WERI-Rb-1 (cell line): ENCODE measurements at places on chromosomes 6 and 20.

GRCh38 chr6:129853996-129854711 lies 7.0 kb downstream of the TMEM244 start:
- no peak for DNase-seq

DNA sequence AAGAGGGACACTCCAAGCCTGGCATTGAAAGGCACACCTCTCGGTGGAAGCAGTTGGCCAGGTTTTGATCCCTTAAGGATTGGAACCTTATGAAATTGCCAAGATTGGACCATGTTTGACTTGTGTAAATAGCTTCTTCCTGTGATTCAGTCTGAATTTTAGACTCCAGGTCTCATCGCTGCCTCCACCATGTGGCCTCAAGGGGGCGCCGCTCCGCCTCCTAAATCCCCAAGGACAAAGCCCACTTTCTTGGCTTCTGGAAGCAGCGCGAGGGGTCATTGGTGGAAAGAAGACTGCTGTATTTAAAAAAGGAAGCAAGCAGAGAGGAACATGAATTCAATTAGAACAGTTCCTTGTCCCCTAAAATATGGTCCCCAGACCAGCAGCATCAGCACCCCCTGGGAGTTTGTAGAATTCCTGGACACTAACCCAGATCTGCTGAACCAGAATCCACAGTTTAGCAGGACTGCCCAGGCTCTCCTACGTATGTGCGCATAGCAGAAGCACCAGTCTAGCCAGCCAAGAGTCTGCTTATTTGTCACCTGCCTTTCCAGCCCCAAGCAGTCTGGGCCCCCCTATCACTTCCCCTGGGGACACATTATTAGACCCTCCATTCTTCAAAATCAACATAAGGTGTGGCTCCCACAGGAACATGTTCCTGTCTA lies 108.5 kb downstream of the LY86 start:
- peak; percentile 96 for DNase-seq

DNA sequence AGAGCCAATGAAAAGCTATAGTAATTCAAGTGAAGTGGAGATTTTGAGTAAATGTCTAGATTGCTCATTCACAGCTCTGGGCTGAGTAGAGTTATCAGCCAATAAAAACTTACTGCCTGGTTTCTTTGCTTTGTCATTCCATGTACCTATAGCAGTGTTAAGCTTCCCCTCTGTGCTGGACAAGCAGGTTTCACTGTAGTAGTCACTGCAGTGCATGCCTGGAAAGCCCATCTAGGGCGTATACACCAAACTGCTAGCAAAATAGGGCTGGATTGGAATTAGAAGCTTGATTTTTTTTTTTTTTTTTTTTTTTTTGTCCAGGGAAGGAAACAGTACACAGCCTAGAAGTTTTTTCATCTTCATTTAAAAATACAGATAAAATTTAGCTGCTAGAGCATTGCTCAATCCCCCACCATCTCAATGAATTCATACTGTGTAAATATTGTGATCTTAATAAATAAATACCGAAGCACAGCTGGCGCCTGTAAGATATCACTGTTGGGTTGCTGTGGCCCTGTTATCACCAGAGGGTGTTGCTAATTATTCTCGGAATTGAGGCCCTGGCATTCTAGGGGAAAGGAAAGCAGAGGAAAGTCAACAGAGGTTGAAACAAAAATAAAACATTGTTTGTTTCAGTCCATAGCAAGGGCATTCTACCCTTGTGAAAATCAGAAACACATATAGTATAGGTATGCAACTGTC lies 968.5 kb upstream of the GJE1 start:
- DNase-seq = no peak

GRCh38 chr20:39289316-39289715 lies 327.2 kb downstream of the DHX35 start:
- peak; percentile 10 for DNase-seq

DNA sequence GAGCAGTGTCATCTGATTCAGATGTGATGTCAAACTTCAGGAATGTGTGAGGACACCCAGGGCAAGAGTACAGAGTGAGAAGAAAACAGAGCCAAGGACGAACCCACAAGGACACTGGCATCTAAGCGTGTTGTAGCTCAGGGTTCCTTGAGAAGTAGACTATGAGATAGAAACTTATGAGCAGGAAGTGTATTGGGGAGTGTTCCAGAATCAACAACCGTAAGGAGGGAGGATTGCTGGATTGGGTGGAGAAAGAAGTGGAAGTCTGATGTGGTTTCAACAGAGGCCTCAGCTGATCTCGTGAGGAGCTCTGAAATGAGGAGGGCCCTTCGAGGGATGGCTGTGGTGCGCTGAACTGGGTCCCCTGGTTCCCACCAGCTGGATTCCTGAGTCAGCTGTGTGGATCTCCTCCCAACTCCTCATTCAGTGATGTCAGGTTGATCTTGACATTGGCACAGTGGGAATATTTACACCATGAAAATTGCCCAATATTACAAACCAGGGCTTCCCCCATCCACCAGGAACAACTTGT lies 25.7 kb upstream of the IGF2R start:
- no peak for DNase-seq

GRCh38 chr6:142857233-142857761 lies 87.7 kb downstream of the HIVEP2 start:
- no peak for DNase-seq

- DNase-seq = no peak
These were observed 4.6 kb downstream of the NINL start for GRCh38 chr20:25580711-25581110.

GRCh38 chr6:37587866-37588734 lies 88.4 kb upstream of the CCDC167 start:
- DNase-seq = peak; percentile 39

DNA sequence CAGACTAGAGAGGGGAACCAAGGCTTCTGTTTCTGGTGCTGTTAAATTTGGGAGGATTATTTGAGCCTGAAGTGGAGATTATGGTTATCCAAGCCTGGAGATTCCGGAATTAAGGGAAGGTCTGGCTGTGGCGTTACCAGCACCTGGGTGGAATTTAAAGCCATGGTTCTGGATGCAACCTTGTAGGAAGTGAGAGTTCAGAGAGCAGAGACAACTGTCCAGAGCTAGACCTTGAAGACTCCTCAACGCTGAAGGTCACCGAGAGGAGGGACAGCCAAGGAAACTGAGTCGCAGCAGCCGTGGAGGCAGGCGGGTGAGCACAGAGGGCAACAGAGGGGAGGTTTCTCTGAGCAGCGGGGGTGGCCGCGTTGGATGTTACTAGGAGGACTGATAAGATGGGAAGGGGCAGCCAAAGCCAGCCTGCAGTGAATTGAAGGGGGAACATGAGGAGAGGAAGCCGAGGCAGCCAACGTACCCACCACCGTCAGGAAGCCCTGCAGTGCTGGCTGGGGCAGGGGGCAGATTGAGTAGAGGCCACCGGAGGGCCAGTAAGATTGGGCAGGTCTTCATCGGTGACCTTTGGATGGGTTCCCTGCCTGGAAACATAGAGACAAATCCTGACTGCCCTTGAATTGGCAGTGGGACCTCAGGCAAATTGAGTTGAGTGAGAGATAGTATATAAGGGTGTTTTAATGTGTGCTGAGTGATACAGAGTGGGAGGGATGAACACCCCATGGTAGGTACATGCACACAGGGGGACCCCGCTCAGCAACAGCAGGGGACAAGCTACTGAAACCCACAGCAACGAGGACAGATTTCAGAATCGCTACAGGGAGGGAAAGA lies 90.3 kb downstream of the SNX5 start:
- DNase-seq = no peak

DNA sequence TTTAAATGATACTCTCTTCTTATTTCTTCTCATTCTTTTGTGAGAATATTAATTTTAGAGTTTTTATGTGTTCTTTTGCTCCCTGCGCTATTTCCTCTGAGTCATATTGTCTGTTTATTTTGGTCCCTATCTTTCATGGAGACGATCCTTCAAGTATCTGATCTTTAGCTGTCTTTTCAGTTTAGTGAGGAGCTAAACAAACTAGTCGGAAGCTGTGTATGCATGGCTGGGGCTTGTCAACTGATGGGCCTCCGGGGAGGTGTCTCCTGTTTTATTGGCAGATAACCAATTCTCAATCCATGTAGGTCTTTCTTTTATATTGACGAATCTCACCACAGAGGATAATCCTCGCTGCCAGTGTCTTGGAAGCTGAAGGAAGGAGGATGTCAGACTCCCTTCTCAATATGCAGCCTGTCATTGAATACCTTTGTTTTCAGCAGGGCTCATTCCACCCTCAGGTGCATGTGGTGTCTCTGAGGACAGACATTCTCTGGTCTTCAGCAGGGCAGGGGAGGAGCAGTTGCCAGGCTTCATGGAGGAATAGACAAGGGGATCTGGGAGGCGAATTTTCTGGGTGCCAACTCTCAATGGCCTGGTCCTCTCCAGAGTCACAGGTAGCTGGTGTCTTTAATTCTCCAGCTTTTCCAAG lies 64.9 kb downstream of the RNF182 start:
- no peak for DNase-seq

- DNase-seq = no peak
These were observed 55.3 kb downstream of the TBX18 start for GRCh38 chr6:84709121-84709520.

GRCh38 chr6:63897459-63897858 lies 261.9 kb downstream of the PHF3 start:
- DNase-seq = no peak

DNA sequence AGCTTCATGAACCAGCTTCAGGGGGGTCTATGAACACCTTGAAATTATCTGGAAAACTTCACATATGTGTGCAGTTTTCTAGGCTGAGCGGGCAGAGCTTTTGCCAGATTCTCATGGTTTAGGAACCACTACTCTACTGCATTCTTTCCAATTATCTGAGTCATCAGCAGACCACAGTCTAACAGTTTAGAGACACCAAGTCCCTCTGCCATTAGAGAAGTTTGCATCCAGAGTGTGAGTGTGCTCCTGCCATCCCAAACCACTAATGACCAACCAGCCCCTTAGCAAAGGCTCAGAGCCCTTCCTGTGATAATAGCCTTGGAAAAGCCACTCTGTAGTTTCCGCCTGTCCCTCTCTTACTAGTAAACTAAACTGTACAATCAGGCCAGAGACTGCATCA lies 96.8 kb downstream of the PHACTR1 start:
- DNase-seq = no peak

DNA sequence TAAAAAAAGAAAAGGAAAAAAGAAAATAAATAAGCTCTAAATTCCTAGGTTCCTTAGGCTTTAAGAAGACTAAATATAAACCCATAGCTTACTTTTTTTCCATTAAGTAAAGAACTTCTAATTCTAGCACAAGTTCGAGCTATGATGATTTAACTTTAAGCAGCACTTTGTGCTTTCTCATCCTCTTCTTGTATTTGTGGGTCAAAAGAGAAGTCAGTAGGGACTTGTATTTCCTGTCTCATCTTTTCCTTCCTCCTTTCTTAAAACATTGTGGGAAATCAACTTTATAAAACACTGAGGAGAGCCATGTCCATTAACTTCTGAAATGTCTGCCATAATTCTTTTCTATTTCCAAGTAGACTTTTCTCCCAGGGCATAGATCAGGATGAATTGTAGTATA lies 637.7 kb upstream of the CITED2 start:
- DNase-seq = no peak

DNA sequence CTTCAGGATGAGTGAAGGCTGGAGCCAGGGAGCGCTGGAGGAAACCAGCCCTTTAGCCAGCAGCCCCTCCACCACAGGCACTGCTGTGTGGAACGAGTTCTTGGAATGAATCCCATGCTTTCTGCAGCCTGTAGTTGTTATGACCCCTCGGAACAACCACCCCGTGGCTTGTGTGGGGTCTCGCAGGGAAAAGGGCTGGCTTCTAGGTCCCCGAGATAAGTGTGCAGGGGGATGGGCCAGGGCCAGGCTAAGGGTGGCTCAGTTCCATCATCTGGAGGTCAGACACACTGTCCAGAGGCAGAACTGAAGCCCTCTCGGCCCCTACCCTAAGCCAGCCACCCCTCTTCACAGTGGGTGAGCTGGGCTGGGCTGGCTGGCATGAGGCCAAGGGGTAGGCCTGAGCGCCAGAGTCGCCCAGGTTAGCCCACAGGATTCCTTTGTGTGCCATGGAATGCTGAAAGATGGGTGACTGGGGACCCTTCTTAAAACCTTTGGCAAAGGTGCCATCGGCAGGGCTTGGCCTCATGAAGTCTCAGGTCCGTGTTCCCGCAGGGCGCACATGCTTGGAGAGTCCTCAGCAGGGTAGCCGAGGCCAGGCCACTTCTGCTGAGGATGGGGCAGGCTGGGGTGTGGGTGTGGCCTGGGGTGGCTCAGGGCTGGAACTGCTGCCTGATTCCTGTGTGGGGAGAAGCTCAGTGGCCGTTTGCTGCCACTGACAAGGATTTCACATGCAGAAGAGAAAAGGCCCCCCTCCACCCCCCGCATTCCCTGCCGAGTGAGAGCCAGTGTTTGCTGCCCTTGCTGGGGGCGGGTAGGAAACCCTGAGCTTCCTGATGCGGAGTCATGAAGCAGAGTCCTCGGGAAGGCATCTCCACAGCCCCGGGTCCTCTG lies 24.6 kb downstream of the SPATA2 start:
- DNase-seq = peak; percentile 35

DNA sequence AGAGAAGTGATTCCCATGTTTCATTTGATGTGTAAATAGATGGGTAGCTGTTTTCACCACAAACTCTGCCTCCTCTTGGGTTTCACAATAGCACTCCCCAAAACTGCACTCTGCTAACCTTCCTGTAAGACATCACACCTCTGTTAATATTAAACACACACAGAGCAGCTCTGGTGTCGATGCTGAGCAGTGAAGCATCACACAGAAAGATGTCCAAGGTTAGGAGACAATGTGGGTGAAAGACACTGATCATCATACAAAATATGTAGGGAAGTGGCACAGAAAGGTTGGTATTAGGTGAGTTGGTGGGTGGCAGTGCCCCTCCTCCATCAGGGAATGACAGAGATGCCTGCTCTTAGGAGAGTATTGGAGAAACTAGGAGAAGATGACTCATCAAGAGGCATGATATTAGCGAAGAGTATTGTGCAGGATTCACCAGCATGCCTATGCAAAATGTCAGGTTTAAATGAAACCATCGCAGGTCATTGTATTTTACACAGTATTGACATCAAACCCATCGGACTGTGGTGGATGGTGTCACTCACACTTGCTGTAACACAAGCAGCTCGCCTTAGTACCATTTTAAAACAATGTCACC lies 199.7 kb downstream of the TBXT start:
- DNase-seq = no peak

- DNase-seq = peak; percentile 18
These were observed 74.1 kb upstream of the PAK5 start for GRCh38 chr20:9912858-9913434.

DNA sequence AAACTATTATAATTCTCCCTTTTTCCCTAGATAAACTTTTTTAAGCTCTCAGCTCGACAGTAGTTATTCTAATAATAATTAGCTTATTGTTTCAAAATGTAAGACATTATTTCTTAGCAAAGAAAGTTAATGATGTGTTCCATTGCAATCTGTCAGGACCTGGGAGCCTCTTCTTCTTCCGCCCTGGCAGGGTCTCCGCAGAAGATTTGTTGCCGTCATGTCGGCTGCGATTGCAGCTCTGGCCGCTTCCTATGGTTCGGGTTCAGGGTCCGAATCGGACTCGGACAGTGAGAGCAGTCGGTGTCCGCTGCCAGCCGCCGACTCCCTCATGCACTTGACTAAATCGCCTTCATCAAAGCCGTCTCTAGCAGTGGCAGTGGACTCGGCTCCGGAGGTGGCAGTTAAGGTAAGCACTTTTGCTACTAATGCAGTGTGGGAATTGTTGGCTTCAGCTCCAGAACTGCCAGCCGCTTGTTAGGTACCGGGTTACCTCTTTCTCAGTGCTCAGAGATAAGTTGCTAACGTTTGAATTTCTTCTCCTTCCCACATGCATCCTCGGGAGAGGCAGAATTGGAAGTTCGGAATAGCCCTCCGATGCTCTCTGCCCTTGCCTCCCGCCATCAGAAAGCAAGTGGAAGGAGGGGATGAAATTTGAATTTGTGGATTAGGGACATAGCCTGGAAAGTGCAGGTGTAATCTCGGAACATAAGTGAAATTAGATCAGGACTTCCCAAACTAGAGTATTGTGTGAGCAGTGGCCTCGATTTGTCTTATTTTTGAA lies at the start of gene CDC40:
Gene CDC40 (plus strand): TSS at position 200 of the 781 bp plus-strand sequence. CDS start 18 bp downstream, at position 218.
- peak; percentile 53 for DNase-seq
